Activated CD8-positive, alpha-beta T cell treated with anti-CD3 and anti-CD28 coated beads for 36 hours (primary cell): ENCODE measurements at places on chromosomes 11 and 22. TPM values are rescaled to one million over a fixed set of nuclear protein-coding genes. Genes with fewer than 3 reads are reported as not detected.

GRCh38 chr11:73582653-73583052 lies 15.3 kb downstream of the FAM168A start:
- no peak for DNase-seq

The OR52E8 gene
- total RNA-seq, result not detected

- no peak for DNase-seq
Observed at GRCh38 chr11:77075425-77075905, 8.7 kb downstream of the CAPN5 start.

- DNase-seq, result peak; percentile 11
Observed at GRCh38 chr22:28299753-28300152, 379.9 kb downstream of the TTC28 start.

DNA sequence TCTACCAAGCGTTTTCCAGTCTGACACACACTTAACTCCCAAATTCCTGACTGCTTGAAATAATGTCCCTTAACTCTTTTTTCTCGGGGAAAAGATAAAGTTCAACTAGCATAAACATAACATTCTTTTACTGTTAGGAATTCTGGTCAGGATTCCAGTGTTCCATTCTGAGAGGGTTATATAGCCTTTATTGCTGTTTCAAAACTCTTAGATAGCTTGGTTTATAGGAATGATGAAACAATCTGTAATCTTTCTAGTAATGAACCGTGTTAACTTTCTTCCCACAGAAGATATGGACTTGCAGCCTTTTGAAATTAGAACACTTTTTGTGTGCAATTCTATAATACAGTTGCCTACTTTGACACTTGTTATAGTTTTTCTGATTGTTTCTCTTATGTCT lies 8.6 kb downstream of the REXO2 start:
- DNase-seq, result no peak

- DNase-seq, result no peak
Observed at GRCh38 chr11:10519630-10520029, 21.4 kb downstream of the RNF141 start.

- DNase-seq, result no peak
Observed at GRCh38 chr11:82305123-82305522, 428.5 kb downstream of the FAM181B start.

The RASGRP2 gene
- total RNA-seq, result 7.8 TPM

- no peak for DNase-seq
Observed at GRCh38 chr11:129733384-129733783, 82.3 kb upstream of the TMEM45B start.

The OR8D4 gene
- total RNA-seq, result not detected

DNA sequence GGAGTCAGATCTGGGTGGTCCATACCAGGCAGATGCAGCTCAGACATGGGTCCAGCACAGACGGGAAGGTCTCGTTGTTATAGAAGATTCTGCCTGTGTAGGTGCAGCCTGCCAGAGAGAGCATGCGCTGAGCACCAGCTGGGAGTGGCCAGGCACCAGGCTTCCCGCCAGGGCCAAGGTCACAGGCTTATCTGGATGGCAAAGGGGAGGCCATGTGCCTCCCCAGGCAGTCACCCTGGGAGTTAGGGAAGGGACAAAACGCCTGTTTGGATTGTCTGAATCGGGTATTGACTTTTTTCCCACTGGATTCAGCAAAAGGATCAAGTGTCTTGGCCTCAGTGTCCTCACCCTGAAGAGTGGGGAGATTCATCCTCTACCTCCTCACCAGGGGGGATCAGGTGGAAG lies 26.5 kb downstream of the PGA5 start:
- DNase-seq, result no peak

The HTR3B gene
- not detected for total RNA-seq

GRCh38 chr22:20996031-20996410 lies 5.9 kb downstream of the THAP7 start:
- DNase-seq, result no peak

DNA sequence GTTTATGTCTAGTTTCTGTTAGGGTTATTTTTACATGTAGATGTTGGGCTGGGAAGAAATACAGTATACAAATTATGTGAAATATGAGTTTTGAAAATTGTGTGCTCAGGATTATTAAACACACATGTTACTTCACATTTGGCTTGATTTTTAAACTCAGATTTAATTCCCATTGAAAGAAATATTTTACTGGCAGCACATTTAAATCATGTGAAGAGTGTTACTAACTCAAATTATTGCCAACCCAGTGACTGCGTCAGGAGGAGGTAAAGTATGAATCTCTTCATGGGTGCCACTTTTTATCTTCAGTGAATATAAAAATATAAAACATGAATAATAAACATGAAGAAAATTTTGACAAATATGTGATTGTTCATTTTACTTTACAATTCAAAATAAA lies 457.5 kb upstream of the CCDC179 start:
- no peak for DNase-seq

DNA sequence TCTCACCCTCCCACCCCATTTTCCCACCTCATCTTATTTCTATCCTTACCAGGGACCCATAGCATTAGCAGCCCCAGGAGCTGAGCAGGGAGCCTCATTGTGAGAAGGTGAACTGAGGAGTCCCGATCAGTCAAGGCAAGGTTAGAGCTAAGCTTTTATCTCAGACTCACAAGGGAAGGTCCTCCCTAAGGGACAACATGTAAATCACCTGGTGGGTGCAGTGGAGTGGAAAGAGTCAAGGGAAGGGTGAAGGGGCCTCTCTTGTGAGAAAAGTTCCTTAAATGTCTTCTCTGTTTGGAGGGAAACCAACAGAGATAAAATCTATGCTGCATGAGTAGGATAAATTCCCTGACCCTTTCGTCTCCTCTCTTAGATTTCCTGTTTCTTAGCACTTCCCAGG lies 85.9 kb downstream of the GAB4 start:
- no peak for DNase-seq

GRCh38 chr11:26859416-26859815 lies 134.5 kb upstream of the FIBIN start:
- no peak for DNase-seq

DNA sequence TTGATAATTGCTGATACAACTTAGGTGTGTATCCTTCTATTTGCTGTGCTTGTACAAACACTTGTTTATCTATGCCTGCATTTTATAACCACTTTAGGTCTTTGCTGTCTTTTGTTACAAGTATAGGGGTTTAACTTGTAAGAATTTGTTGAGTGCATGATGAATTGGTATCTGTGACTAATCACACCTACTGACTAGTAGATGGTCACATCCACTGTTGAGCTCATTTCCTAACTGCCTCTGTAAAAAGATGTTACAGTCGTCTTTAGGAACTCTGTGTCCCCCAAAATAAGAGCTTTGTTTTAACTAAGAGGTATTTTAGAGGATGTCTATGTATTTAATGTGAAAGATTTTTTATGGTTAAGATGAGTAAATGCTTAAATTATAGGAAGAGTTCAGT lies 60.5 kb downstream of the HIPK3 start:
- no peak for DNase-seq

- DNase-seq, result no peak
Observed at GRCh38 chr11:87779276-87780067, 395.8 kb downstream of the RAB38 start.

The POTEH gene
- total RNA-seq, result not detected

The C11orf97 gene
- total RNA-seq, result not detected
